Suprapubic skin (tissue), 4 donors: ENCODE measurements at places on chromosomes 6 and 20. TPM values are rescaled to one million over a fixed set of nuclear protein-coding genes. Genes with fewer than 3 reads are reported as not detected.

The ENPP3 gene
- 0.72 TPM for total RNA-seq

The TPBG gene
- total RNA-seq = 32.0 TPM

The FAM209B gene
- not detected for total RNA-seq

The LTB gene
- total RNA-seq = not detected

The GHRH gene
- not detected for total RNA-seq

The HSPA1B gene
- total RNA-seq = 619 TPM

- DNase-seq = no peak
Observed at GRCh38 chr6:143939364-143939763, 68.7 kb downstream of the PLAGL1 start.

GRCh38 chr6:128252341-128253176 lies 267.8 kb downstream of the PTPRK start:
- no peak for DNase-seq

- no peak for DNase-seq
Observed at GRCh38 chr20:47066484-47067270, 172.0 kb downstream of the EYA2 start.

DNA sequence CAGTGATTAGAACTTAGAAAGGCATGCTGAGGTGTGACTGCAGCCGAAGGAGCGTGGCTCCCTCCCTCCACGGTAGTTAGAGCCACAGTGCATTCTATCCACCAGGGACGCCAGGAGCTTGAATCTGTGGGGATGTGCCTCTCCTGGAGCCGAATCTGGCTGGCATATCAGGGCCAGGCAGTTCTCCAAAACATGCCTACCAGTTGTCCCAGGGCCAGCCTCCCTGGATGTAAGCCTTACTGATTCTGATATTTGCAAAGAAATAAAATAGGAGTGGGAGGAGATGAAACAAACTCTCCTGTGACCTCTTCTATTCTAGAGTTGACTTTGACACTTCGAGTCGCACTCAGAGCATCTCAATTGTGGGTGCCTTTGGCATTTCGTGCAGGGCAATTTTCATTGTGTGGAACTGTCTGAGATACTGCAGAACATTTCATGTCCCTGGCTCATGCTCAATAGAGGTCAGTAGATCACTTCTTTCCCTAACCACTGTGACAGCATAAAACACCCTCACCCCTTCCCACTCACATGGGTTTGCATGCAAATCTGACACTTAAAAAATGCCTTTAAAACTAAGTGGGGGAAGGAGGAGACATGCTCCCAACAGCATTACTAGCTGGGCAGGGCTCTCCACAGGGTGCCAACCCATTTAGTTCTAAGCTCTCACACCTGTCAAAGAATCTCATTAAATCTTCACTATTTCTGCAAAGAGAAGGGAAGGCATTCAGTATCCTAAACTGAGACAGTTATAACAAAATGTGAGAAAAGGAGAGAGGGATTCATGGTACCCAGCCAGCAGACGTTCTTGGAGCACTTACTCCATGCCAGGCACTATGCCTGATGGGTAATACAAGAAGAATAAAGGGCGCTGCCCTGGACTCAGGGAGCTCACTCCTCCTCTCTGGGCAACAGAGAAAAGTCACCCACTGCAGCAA lies 378.9 kb downstream of the PREX1 start:
- DNase-seq = no peak

DNA sequence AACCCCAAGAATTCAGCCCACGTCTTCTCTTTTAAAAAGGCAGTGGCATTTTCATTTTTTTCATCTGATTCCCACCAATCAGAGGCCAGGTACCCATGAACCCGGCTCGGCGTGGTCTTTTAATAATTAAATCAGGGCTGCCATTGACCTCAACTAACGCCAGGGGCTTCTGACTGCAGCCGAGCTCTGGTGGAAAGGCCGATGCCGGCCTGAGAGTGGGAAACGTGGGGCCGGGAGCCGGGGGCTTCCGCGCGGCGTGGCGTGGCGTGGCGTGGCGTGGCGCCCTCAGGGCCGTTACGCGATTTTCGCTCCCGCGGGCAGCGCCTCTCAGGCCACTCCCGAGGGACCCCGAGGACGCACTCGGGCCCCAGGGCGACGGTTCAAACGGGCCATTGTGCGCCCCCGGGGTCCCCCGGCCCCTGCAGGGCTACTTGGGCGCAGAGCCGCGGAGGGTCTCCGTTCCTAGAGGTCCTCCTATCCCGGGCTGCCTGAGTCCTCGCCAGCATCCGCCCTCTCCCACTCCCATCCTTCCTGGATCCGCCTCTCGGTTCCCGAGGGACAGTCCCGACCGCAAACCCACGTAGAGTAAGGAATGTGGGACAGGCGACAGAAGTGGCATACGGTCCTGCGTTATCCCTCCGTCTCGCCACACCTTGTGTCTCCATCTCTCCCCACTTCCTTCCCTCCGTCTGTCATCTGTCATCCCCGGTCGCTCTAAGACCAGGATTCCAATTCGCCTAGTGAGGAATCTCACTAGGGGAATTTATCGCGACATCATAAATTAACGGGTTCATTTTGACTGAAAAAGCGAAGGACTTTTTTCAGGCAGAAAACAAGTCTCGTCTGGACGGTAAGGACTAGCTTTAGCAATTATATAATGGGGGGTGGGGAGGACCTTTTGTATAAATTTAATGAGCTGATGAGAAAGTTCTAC lies 876 bp upstream of the TBPL1 start:
- peak; percentile 86 for DNase-seq

DNA sequence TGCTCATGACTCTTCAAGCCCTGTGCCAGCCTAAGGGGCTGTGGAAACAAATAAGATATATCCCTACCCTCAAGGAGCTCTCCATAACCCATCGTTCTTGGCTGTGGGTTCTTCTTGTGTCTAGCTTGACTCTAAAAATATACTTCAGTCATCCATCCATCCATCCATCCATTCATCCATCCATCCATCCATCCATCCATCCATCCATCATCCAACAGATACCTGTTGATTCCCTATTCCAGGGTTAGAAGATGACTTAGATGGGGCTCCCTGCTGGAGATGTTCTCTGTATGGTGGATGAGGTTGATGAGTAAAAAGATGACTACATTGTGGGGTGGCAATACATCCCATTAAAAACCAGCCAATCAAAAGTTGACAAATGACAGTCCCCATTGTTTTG lies 23.5 kb downstream of the HCK start:
- DNase-seq = no peak

- DNase-seq = no peak
Observed at GRCh38 chr6:22412994-22413393, 116.2 kb upstream of the PRL start.

GRCh38 chr6:55773620-55774216 lies 101.7 kb downstream of the BMP5 start:
- no peak for DNase-seq
